RKO (cell line): ENCODE measurements at places on chromosomes 2 and 18.

DNA sequence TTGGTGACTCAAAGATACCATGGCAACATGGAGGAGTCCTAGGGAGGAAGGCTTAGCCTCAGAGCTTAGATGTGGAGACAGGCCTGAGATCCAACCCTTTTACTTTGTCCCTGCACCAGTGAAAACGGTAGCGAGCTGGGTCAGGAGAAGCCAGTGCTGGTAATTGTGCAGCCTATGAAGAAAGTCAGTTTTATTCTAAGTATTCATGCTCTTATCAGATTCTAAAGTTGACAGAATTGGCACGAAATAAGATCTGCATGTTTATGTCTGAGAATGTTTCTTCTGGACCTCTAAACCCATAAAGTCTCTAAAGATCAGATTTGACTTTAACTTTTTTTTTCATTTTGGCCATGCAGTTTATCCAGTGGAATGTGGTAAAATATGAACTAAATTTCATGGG lies 93.8 kb downstream of the SCG2 start:
- DNase-seq: no peak

DNA sequence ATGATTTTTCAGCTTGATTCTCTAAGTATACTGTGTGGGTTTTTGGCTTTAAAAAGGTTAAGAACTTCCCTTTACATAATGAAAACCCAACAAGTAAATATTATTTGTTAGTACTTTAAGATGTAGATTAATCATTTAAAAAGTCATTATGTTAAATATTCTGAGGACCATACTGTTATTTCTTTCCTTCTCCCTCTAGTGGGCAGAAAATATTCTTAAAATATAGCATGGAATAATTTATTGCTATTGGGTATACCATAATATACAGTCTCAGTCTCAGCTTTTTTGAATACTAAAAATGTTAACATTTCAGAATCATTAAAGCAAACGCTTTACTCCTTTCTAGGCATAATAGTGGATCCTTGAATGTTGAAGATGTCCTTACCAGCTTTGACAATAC lies 28.1 kb downstream of the CAMKMT start:
- DNase-seq: peak; percentile 18

DNA sequence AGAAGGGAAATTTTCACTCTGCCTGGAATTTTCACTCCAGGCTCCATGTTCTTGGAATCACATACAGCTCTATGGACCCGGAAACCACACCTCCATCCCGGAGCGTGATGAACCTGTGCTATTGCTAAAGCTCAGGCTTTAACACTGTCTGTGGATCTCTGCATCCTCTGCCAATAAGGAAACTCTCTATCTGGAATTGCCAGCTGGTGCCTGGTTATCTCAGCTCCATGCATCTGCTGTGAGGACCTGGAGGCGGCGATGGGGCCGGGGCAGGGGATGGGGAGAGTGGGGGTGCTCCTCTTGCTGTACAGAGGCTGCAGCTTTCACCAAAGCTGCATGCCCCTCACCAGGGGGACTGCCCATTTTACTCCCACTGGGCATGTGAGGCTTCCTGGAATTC lies 754.0 kb upstream of the SOX11 start:
- DNase-seq: no peak

- peak; percentile 85 for DNase-seq
These were observed 3.7 kb upstream of the GAD1 start for GRCh38 chr2:170812710-170813600.

GRCh38 chr2:43905371-43905803 lies 66.6 kb downstream of the ABCG8 start:
- DNase-seq: no peak

- no peak for DNase-seq
These were observed 154.8 kb downstream of the MBP start for GRCh38 chr18:76977684-76978232.

DNA sequence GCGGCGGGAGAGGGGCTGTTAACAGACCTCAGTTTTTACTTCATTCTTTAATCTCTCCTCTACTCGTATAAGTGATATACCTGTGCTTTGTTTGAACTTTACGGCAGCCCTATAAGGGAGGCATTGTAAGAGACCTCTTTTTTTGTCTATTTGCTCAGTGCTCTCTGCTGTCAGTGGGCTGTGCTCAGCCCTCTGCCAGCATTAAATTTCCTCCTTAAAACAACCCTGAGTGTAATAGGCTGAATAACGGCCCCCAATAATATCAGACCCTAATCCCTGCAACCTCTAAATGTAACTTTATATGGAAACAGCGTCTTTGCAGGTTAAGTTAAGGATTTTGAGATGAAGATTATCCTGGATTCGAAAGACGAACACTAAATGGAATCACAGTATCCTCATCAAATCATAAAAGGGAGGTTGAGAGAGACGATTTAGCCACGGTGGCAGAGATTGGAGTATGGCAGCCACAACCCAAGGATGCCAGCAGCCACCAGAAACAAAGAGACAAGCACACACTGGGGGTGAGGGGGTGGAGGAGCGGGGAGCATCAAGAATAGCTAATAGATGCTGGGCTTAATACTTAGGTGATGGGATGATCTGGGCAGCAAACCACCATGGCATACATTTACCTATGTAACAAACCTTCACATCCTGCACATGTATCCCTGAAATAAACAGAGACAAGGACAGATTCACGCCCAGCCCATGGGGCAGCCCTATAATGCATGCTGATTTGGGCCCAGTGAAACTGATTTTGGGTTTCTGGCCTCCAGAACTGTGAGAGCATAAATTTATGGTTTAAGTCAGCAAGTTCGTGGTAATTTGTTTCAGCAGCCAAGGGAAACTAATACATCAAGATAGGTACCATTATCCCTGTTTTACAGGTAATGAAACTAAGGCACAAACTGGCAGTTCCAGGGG lies 894 bp upstream of the FARSB start:
- DNase-seq: no peak

GRCh38 chr2:110219496-110220189 lies 7.3 kb upstream of the MTLN start:
- DNase-seq: no peak

DNA sequence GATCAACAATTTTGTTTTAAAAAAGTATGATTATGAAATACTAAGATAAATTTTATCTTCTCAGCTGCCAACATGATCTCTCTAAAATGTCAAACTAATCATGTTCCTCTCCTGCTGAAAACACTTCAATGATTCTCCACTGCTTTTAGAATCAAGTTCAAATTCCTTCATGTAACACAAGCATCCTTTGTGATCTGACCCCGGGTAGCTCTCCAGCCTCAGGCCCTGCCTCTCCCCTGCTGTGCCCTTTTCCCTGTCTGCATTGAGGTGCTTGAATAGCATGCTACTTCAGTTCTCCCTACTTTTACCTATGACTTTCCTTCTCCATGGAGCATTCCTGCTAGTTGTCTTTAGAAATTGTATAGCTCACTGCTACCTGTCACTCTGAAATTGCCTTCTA lies 274.8 kb downstream of the PDE11A start:
- DNase-seq: no peak

- DNase-seq: no peak
These were observed 106.7 kb upstream of the ASB18 start for GRCh38 chr2:236370847-236371409.

DNA sequence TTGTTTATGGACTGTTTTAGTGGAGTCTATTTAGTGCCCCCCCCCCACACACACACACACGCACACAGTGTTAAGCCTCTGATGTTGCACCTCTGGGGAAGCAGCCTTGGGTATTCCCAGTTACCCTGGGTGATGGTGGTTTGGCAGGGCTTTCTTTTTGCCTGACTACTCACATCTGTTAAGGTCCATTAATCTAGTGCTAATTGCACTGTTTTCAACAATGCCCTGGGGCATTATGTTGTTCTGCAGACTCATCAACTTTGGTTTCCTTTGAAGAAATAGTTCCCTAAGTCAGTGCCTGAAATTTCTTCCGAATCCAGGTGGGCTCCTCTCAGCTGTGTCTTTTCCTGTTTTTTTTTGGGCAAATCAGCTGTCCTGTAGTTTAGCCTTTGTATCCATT lies 34.7 kb downstream of the SPOPL start:
- DNase-seq: no peak

GRCh38 chr2:195909926-195910325 lies 158.7 kb downstream of the DNAH7 start:
- no peak for DNase-seq

DNA sequence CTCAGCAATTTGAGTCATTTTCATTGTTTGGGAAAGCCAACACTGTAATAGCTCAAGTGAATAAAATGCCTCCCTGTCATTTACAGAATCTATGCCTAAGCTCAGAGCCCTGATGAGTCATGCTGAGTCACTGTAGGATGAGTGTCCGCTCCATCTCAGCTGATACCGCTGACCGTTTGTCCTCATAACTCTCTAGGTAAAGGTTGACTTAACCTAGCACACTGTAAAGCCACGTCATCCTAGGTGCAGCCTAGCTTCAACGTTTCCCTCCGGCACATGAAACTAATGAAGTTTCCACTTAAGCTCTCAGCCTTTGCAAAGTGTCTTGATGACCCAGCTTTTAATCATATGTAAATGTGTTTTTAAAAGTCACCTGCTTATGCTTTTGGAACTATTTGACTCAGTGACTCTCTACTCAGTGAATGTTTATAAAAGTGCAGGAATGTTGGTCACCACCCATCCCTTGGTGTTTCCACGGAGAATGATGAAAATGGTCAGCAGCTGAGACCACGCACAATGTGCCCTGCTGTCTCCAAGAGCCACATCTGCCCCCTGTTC lies 154.0 kb downstream of the PMAIP1 start:
- peak; percentile 92 for DNase-seq

DNA sequence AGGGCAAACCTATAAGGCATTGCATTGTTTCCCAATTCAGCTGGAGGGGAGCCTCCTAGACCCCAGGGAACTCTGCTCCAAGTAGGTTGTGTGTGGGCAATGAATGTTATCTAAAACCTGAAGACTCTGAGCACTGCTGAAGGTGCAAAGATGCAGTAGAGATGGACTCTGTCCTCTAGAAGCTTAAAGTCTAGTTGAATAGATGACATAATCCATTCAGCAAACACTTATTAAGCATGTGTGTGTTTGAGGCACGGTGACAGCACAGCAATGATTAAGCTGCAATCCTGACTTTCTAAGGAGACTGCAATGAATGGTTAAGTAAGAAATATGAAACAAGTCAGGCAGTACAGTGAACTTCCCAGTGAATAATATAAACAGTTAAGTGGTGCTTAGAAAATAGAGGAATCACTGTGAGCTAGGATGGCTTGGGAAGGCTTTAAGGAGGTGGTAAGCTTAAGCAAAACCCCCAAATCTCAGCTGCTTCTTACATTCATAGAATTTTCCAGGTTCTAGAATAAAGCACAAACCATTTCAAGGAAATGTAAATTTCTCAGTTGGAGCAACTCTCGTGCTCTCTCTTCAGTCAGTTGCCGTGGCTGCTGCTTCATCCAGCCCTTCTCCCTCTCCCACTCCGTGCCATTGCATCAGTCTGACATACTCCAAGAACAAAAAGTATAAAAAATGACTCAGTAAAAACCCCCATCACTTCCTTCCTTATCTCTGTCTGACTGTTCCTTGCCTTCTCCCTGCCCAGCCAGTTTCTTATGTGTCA lies 19.1 kb downstream of the MXD1 start:
- peak; percentile 85 for DNase-seq

DNA sequence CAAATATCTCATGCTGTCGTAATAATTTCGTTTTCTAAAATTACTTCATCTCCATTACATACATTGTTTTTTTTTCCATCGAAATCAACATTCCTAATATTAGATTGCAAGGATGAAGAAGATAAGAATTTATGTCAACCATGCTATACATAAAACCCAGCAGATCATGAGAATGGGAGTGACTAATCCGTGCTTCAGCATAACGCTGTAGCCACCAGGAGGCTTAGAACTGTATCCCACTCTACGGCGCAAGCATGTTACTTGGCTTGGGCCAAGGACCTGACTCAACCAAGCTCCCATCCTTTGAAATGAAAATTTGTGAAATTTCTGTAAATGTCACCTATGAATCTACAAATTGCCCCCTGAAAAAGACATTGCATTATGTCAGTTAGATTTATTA lies 392.5 kb downstream of the FIGN start:
- DNase-seq: peak; percentile 2

- no peak for DNase-seq
These were observed 230.2 kb upstream of the ZC3H15 start for GRCh38 chr2:186255823-186256222.

DNA sequence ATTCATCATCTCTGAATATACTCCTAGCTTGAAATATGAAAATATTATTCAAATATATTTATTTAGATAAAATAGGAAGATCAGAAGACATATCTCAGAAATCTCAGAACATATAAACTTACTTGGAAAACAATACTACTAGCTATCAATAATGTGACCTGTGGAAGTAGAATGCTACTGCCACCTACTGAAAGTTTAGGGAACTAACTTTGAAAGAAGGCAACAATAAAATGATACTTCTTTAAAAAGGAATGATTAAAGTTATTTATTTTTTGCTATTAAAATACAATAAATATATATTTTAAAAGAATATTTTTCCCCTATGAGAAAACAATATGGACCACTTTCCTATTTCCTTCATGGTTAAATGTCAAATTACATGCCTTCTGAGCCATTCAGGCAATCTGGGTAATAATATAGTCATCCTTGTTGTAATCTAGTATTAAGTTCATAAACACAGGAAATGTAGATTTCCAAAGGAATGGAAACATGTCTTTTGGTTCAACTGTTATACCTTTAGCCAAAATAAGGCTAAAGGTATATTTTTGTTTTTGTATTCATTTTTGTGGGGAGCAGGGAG lies 26.0 kb downstream of the ACADL start:
- DNase-seq: peak; percentile 57

DNA sequence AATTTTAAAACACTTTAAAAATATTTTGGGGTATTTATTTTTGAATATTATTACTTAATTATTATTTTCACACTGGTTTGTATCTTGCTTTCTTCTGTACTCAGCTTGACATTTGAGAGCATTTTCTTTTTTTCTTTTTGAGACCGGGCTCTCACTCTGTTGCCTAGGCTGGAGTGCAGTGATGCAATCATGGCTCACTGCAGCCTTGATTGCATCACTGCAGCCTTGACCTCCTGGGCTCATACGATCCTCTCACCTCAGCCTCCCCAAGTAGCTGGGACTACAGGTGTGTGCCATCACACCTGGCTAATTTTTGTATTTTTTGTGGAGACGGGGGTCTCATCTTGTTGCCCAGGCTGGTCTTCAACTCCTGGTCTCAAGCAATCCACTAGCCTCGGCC lies 79.9 kb upstream of the DLX2 start:
- DNase-seq: no peak

GRCh38 chr2:67516362-67516761 lies 119.2 kb downstream of the ETAA1 start:
- DNase-seq: no peak

GRCh38 chr2:150792780-150793300 lies 305.4 kb upstream of the RND3 start:
- no peak for DNase-seq

DNA sequence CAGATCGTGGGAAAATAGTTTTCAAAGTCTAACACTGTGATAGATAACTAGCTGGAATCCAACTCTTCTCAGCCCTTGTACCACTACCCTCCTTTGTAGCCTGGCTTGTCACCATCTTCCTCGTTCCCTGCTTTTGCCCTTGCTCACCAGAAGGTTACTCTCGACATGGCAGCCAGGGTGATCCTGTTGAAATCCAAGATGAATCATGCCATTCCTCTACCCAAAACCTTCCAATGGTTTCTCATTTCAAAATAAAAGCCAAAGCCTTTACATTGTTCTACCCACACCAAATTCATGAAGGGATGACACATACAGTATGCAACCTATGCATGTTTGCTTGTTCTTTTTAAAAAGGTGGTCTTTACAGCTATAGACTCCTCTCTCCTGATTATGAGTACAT lies 45.7 kb downstream of the STAT4 start:
- peak; percentile 46 for DNase-seq
